ENCODE measurements at places on chromosomes 6 and 20.

DNA sequence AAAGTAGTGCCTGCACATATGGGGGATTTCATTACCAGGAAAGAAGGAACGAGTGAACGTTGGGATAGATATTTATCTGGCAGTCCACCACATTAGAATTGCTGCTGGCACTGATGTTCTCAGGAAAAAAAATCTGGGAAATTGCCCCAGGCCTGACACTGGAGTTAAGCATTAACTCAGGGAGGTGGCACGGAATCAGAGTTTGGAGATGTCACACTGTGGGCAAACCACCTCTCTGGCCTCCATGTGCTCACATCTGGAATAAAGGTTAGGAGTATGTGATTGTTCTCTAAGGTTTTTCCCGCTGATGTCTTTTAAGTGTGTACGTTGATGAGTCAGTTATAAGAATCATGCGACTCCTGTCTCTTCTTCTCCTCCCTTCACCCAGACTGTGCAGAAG, 7.9 kb downstream of the TGM3 start:
- no peak for DNase-seq
- no peaks in the 10 kb centered on the region for H3K36me3 ChIP-seq
- H3K4me3 ChIP-seq, result no peak overlapping the region
- H3K4me1 ChIP-seq, result no peaks in the 10 kb centered on the region
- no peaks in the 10 kb centered on the region for H3K27me3 ChIP-seq

DNA sequence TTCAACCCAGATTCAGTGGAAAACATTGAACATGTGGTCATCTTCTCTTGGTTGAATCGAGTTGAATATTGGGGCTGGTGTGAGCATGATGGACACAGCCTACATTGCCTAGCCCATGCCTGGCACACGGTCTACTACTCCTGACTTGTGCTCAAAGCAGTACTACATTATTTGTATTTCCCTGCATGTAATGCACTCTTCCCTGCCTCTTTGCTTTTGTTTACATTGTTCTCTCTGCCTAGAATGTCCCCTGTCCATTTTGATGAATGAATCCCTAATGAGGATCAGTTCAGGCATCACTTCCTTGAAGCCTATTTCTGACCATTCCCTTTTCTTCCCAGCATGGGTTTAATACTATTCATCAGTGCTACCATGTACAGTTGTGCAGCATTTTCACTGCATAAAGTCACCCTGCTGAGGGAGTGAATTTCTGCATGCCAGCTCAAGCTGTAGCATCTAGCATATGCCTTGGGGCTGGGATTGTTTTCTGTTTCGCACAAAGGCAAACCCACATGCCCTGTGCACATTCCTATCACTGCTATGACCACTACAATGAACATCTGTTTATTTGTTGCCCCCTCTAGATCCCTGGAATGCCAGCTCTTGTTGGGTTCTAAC, 75.3 kb upstream of the CCN6 start:
- DNase-seq, result no peak
- no peak overlapping the region for H3K27ac ChIP-seq
- H3K36me3 ChIP-seq, result no peaks in the 10 kb centered on the region

- H3K4me1 ChIP-seq, result peaks cover 26% of the 10 kb centered on the region
- H3K27ac ChIP-seq, result no peak overlapping the region
- no peak overlapping the region for H3K4me3 ChIP-seq
- no peak for DNase-seq
- H3K27me3 ChIP-seq, result no peaks in the 10 kb centered on the region
- H3K36me3 ChIP-seq, result peaks cover 49% of the 10 kb centered on the region
Observed at GRCh38 chr20:63202021-63202420, 13.9 kb downstream of the YTHDF1 start.

- no peaks in the 10 kb centered on the region for H3K27me3 ChIP-seq
- peaks cover 19% of the 10 kb centered on the region for H3K4me1 ChIP-seq
- H3K4me3 ChIP-seq, result peak overlapping the region; percentile 62
- H3K36me3 ChIP-seq, result no peaks in the 10 kb centered on the region
- DNase-seq, result no peak
- peak overlapping the region; percentile 78 for H3K27ac ChIP-seq
Observed at GRCh38 chr6:10720265-10720959, 2.5 kb upstream of the TMEM14C start.

- H3K4me1 ChIP-seq, result peaks cover 4% of the 10 kb centered on the region
- H3K36me3 ChIP-seq, result no peaks in the 10 kb centered on the region
- H3K27me3 ChIP-seq, result peaks cover 3% of the 10 kb centered on the region
- DNase-seq, result no peak
- H3K4me3 ChIP-seq, result no peak overlapping the region
Observed at GRCh38 chr6:90415178-90415577, 118.5 kb upstream of the BACH2 start.

DNA sequence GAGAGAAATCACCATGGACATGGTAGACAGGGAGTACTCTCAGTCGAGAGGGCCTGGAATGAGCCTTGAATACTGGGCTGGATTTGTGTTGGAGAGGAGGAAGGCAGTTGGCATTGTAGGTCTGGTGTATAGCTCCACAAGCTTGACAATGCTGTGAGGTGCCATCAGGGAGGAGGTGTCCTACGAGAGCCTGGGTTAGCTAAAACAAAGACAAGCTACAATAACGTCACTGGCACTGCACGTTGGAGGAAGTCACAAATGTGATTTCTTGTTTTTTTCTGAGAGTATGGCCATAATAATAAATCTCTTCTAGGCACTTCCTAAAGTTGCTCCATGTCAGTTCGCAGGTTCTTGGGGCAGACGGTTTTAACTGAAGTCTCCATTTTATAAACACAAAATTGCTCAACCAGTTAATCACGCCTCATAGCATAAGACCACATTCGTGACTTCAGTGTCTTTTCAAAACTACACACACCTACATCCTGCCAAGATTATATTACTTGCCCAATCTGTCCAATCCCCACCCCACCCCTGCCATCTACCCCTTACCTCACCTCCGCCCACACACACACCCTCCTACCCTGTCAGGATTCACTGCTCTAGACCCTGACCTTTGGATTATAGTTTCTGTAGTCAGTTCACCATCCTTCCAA, 4.4 kb upstream of the HLA-DMB start:
- no peak overlapping the region for H3K4me3 ChIP-seq
- H3K36me3 ChIP-seq, result no peaks in the 10 kb centered on the region
- H3K27me3 ChIP-seq, result no peaks in the 10 kb centered on the region

DNA sequence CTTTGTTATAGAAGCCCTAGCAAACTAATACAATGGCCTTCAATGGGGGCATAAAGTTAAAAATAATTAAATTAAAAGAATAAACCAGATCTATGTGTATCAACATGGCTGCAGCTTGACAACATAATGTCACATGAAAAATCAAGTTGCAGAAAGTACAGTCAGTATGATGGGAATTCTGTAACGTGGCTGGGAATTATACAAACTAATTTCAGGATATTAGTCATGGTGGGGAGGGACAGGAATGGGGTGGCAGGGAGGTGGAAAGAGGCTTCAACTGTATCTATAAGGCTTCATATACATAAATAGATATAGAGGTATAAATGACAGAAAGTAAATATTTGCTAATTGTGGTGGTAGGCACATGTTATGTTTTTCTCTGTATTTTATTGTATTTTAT, 107.1 kb downstream of the UNC5CL start:
- H3K4me3 ChIP-seq, result no peak overlapping the region
- H3K27me3 ChIP-seq, result no peaks in the 10 kb centered on the region
- no peaks in the 10 kb centered on the region for H3K4me1 ChIP-seq
- H3K36me3 ChIP-seq, result no peaks in the 10 kb centered on the region
- no peak overlapping the region for H3K27ac ChIP-seq
- no peak for DNase-seq

- H3K27me3 ChIP-seq, result peaks cover 8% of the 10 kb centered on the region
- no peaks in the 10 kb centered on the region for H3K4me1 ChIP-seq
- no peak overlapping the region for H3K27ac ChIP-seq
- no peaks in the 10 kb centered on the region for H3K36me3 ChIP-seq
Observed at GRCh38 chr20:52616629-52617028, 355.5 kb upstream of the TSHZ2 start.

DNA sequence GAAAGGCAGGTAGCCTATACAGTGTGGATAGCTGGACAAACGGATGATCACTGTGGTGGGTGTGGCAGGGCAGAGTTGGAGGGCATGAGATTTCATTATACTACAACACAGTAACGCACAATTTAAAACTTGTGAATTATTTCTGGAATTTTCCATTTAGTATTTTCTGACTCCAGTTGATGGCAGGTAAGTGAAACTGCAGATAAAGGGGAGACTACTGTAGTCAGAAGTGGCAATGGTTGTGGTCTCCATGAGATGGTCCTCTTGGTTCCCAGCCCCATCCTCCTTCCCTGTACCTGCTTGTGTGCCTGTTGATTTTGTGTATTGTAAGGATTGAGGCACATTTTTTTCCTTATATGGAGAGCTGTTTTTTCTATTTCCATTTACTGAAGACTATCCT, 22.5 kb upstream of the SCAF8 start:
- no peaks in the 10 kb centered on the region for H3K27me3 ChIP-seq
- no peak overlapping the region for H3K4me3 ChIP-seq
- H3K36me3 ChIP-seq, result no peaks in the 10 kb centered on the region
- no peak for DNase-seq
- no peaks in the 10 kb centered on the region for H3K4me1 ChIP-seq

Measured in adrenal gland (tissue), 19 donors.